ENCODE measurements at places on chromosomes 6 and 20. TPM values are rescaled to one million over a fixed set of nuclear protein-coding genes. Genes with fewer than 3 reads are reported as not detected.

The HSD17B8 gene
- 3.7 TPM for total RNA-seq

The ARG1 gene
- total RNA-seq, result not detected

The LY6G6C gene
- total RNA-seq, result not detected

The C6orf163 gene
- 1.5 TPM for total RNA-seq

The CD83 gene
- total RNA-seq, result 5.1 TPM

The SRPK1 gene
- total RNA-seq, result 19.0 TPM

- peak overlapping the region; percentile 79 for H3K27ac ChIP-seq
- H3K4me1 ChIP-seq, result peaks cover 31% of the 10 kb centered on the region
- no peak overlapping the region for H3K4me3 ChIP-seq
- no peaks in the 10 kb centered on the region for H3K27me3 ChIP-seq
- DNase-seq, result peak; percentile 83
Measured at GRCh38 chr6:30814146-30815040, 69.9 kb upstream of the DDR1 start.

GRCh38 chr6:89221971-89222711 is 5.0 kb upstream of the GABRR1 start:
- 0 out of 2 replicates have a peak overlapping the region, but pooled peaks have one; percentile 11 for H3K4me3 ChIP-seq
- H3K27ac ChIP-seq, result no peak overlapping the region
- peaks cover 15% of the 10 kb centered on the region for H3K4me1 ChIP-seq
- H3K27me3 ChIP-seq, result no peaks in the 10 kb centered on the region
- H3K36me3 ChIP-seq, result no peaks in the 10 kb centered on the region
- peak; percentile 47 for DNase-seq

DNA sequence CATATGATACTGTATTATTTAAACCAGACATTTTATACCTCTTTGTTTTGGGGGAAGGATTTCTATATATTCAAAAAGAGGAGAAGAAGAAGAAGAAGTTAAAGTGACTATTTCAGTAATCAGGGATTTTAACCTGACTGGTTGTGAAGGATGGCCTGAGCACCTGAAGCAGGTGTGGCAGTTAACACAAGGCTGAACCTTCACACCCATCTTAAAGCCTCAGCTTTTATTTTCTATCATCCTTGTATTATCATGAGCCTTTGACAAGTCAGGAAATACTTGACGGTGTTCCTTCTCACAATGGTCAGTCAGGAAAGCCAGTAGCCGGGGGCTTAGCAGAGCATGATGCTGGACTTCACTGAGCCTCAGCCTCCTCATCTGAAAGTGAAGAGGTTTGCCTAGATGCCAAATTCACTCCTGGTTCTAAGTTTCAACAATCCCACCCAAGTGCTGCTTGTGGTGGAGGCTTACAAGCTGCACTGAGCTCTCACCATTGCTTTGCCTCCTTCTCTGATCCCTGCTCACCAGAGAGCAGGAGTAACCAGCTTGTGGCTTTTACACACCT is 117.2 kb downstream of the JAG1 start:
- H3K4me1 ChIP-seq, result peaks cover 24% of the 10 kb centered on the region
- no peak overlapping the region for H3K4me3 ChIP-seq
- H3K27ac ChIP-seq, result peak overlapping the region; percentile 17
- no peaks in the 10 kb centered on the region for H3K36me3 ChIP-seq
- H3K27me3 ChIP-seq, result no peaks in the 10 kb centered on the region
- no peak for DNase-seq

GRCh38 chr6:142328070-142328469 is 26.3 kb downstream of the ADGRG6 start:
- no peaks in the 10 kb centered on the region for H3K4me1 ChIP-seq
- H3K27me3 ChIP-seq, result no peaks in the 10 kb centered on the region
- H3K27ac ChIP-seq, result no peak overlapping the region
- no peaks in the 10 kb centered on the region for H3K36me3 ChIP-seq

DNA sequence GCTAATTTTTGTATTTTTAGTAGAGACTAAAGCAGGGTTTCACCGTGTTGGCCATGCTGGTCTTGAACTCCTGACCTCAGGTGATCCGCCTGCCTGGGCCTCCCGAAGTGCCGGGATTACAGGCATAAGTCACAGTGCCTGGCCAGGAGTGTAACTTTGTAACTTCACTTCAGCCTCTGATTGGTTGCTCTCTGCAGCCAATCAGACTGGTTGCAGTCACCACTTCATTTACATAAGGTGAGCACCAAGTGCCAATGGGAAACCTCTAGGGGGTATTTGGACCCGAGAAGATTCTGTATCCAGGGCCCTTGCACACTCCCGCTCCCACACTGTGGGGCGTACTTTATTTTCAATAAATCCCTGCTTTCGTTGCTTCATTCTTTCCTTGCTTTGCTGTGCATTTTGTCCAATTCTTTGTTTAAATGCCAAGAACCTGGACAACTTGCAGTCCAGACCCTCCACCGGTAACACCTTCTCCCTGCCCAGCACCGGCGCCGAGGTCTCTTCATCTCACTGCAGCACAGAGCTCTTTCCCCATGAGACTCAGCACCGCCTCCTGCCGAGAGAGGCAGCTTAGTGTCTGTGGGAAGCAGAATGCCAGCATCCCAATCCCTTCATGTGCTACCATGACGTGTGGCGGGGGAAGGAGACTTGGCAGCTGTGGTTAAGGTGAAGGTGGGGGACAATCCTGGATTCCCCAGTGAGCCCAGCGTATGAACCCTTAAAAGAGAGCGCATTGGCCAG is 14.0 kb upstream of the MRGBP start:
- DNase-seq, result peak; percentile 35
- H3K4me3 ChIP-seq, result no peak overlapping the region
- H3K36me3 ChIP-seq, result no peaks in the 10 kb centered on the region
- H3K27ac ChIP-seq, result no peak overlapping the region

- DNase-seq, result no peak
- H3K27ac ChIP-seq, result no peak overlapping the region
- H3K4me3 ChIP-seq, result no peak overlapping the region
Measured at GRCh38 chr6:75377386-75377785, 92.8 kb upstream of the TMEM30A start.

GRCh38 chr6:11917951-11918738 is 94.0 kb upstream of the HIVEP1 start:
- peak overlapping the region; percentile 96 for H3K27ac ChIP-seq
- peak; percentile 91 for DNase-seq
- no peaks in the 10 kb centered on the region for H3K27me3 ChIP-seq

- DNase-seq, result no peak
- no peaks in the 10 kb centered on the region for H3K27me3 ChIP-seq
- H3K4me1 ChIP-seq, result no peaks in the 10 kb centered on the region
- no peaks in the 10 kb centered on the region for H3K36me3 ChIP-seq
Measured at GRCh38 chr6:51027283-51028065, 208.8 kb downstream of the TFAP2B start.

DNA sequence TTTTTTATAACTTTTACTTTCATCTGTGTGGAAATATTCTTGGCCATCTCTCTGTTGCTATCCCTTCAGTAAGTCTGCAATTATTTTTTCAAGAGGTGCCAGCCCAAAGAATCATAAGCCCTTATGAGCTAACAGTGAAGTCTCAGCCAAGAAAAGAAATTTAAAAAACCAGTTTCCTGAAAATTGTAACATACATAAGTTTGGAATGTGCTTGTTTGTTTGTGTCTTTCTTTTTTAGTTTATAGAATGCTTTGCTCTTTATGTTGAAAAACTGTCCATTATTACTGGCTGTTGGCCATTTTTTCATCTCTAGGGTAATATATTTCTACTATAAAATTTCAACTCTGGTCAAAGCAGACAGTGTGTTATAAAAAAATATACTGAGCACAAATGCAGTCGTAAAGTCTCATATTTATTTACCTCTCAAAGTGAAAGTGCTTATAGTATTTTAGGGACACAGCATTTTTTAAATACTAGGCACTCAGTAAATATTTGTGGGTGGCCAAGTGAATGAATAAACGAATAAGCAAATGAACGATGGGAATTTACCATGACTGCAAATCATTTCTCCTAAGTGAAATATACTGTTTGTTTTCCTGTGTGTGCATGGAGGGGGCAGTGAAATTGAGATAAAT is 659.7 kb downstream of the KIF16B start:
- DNase-seq, result no peak
- no peaks in the 10 kb centered on the region for H3K36me3 ChIP-seq
- no peak overlapping the region for H3K27ac ChIP-seq
- H3K4me3 ChIP-seq, result no peak overlapping the region

DNA sequence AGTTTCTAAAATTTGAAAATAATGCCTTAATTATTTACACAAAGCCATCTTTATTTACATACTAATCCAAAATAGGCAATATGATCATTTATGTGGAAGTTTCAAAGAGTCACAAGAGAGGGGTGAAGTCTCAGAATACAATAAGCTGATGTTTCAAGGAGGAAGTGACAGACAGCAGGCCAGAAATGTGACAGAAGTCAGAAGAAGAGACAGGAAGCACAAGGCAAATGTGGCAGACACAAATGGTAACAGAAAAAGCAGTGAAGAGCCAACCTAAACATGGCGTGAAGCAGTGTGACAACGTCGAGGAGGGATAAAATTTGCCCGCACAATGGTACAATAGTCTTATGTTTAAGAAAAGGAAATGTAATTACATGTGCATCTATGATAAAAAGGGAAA is 59.8 kb downstream of the SHPRH start:
- no peaks in the 10 kb centered on the region for H3K27me3 ChIP-seq
- H3K27ac ChIP-seq, result no peak overlapping the region
- H3K4me1 ChIP-seq, result no peaks in the 10 kb centered on the region
- no peak overlapping the region for H3K4me3 ChIP-seq
- peaks cover 20% of the 10 kb centered on the region for H3K36me3 ChIP-seq
- no peak for DNase-seq

DNA sequence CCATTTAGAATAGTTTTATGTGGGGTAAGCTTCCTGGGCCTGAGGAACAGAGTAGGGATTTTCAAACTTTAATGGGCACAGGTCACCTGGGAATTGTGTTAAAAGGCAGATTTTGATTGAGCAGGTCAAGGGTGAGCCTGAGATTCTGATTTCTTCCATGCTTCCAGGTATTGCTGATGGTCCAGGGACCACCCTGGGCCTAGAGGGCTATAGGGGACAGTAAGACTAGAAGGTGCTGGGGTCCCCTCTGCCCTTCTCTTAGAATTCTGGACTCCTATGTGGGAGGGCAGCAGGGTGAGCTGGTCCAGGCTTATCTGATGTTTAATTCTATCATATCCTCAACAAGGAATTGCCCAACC is 2.6 kb downstream of the DDR1 start:
- no peak for DNase-seq
- H3K27me3 ChIP-seq, result no peaks in the 10 kb centered on the region
- peak overlapping the region; percentile 89 for H3K27ac ChIP-seq
- no peaks in the 10 kb centered on the region for H3K36me3 ChIP-seq

DNA sequence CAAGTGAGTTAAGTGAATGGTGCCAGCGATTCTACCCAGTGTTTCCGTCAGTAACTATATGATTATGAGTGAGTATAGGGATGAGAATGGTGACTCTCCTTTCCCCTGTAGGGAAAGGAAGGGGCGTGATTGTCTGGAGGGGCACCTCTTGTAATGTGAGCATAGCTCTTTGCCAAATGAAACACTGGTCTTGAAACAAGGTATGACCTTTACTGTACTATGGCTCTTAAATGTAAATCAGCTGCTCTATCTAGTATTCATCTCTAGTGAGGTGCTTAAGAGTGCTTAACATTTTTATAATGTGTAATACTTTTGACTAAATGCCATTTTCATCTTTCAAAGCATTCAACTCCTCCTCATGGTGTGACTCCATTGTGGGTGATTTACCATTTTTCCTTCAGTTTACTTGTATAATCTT is 11.0 kb downstream of the PANK2 start:
- peak; percentile 36 for DNase-seq
- H3K27ac ChIP-seq, result peak overlapping the region; percentile 5
- H3K27me3 ChIP-seq, result no peaks in the 10 kb centered on the region
- peaks cover 74% of the 10 kb centered on the region for H3K4me1 ChIP-seq
- no peaks in the 10 kb centered on the region for H3K36me3 ChIP-seq

DNA sequence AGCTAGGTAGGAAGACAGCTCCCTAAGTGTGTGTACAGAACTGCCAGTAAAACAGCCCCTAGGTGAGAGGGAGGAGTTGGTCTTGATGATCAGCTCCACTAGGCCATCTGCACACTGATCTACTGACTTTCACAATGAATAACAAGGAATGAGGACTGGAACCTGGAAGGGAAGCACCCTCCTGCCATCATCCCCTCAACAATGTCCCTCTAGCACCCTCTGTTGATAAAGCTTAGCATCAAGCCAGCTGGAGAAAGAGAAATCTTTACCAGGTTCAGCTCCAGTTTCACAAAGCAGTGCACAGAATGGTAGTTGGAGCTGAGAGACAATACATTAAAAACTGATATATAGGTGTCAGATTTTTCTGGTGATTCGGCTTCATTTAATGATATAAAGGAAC is 57.2 kb upstream of the IRAK1BP1 start:
- no peaks in the 10 kb centered on the region for H3K4me1 ChIP-seq
- no peaks in the 10 kb centered on the region for H3K36me3 ChIP-seq
- peak; percentile 75 for DNase-seq
- H3K4me3 ChIP-seq, result no peak overlapping the region
- no peak overlapping the region for H3K27ac ChIP-seq

DNA sequence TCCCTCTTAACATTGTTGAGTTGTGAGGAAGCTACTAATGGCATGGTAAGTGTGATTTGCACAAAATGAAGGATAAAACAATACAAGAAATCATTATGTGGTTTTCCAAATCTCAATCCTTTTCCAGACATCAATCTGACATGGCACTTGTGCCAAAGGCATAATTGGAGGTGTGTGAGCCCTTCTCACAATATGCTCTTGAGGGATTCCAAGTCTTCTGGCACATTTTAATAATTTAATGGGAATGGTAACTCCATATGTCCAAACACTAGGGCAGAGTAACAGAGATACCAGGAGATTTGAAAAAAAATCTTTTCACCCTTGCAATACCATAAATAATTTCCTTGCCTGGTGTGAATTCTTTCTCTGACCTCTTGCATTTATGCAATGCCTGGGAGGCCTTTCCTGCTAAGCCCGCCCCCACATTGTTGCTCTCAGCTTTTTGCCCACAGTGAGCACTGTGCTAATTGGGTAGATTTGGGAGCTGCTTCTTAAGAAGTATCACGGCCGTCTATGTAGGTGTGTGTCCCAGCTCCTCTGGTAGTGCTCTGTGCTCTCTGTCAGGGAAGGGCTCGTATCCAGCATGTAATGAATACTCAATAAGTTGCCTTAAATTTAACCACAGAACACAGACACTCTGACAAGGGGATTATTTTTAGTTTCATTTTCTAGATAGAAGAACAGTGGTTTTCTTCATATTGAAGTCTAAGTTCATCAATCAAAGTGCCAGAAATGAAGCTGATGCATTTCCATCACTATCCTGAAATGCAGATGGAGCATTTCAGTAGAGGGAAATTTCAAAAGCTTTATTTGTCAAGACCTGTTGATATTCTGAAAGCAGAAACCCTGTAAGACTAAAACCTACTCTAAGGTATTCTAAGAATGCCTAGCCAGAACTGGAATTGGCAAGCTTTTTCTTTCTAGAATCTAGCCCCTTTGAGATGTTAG is 54.4 kb upstream of the CEP85L start:
- no peaks in the 10 kb centered on the region for H3K27me3 ChIP-seq
- H3K4me3 ChIP-seq, result peak overlapping the region; percentile 61
- peak; percentile 79 for DNase-seq
- H3K4me1 ChIP-seq, result peaks cover 50% of the 10 kb centered on the region
- peak overlapping the region; percentile 63 for H3K27ac ChIP-seq
- no peaks in the 10 kb centered on the region for H3K36me3 ChIP-seq

- no peaks in the 10 kb centered on the region for H3K27me3 ChIP-seq
- no peak overlapping the region for H3K4me3 ChIP-seq
- H3K36me3 ChIP-seq, result no peaks in the 10 kb centered on the region
- H3K4me1 ChIP-seq, result no peaks in the 10 kb centered on the region
- H3K27ac ChIP-seq, result no peak overlapping the region
Measured at GRCh38 chr20:18436847-18437246, 30.0 kb downstream of the DZANK1 start.

GRCh38 chr20:8127553-8128255 is 4.4 kb upstream of the PLCB1 start:
- no peak overlapping the region for H3K4me3 ChIP-seq
- no peaks in the 10 kb centered on the region for H3K4me1 ChIP-seq
- peaks cover 4% of the 10 kb centered on the region for H3K27me3 ChIP-seq
- H3K36me3 ChIP-seq, result no peaks in the 10 kb centered on the region

All from GM23248 (cell line).